ENCODE measurements at places on chromosomes 7 and 10.

- no peak for DNase-seq
Measured at GRCh38 chr7:2775785-2776184, 68.3 kb downstream of the GNA12 start.

DNA sequence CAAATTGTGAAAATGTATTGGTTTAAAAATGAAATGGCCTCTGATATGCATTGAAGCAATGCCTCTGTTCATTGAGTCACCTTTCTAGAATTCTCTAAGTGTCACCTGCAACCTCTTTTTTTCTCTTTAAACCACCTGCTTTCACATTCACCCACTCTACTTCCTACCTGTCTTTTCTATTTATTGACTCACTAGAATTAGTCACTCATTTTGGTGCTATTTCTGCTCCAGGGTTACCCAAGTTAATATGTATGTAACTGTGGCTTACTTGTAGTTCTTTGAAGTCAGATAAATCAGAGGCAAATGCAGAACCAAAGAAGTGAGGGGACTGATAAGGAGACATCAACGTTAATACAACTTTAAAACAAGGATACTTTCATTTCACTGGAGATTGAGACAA lies 674.7 kb downstream of the CCSER2 start:
- DNase-seq = no peak

DNA sequence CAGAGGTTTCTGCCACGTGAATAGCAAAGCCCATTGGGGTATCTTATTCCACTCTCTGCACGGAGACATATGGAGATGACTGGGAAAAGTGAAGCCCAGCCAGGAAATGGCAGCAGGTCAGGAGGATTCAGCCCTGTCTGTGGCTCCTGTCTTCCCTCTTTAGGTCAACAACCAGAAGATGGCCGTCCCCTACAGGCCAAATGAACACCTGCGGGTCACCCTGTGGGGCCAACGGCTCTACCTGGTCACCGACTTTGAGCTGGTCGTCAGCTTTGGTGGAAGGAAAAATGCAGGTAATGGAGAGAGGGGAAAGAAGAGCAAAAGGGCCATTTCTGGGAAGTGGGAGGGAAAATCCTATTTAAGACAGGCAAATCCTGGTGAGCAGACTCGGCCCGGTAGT lies 38.3 kb downstream of the EPHB4 start:
- no peak for DNase-seq

DNA sequence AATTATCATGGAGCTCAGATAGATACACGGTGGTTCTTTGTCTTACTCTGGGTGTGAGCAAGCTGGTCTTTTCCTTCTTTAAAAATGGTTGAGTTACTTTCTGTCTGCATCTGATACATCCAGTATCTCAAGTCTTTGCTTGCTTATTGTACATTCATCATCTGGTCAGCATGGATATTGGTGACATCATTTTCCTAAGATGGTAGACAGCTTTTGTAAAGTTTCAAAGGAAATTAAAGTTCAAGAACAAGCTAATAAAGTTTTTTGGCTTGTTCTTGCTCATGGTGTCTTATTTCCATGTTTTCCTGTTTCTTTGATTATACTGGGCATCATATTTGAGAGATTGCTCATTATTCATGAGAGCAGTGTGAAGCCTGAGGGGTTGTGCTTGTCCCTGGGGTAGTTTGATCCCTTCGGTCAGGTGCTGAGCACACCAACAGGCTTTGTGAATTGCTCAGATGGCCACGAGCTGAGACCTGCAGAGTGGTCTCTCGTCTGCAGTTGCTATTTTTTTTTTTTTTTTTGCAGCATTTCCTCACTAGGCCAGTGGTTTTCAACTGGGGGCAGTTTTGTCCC lies 38.5 kb downstream of the MGMT start:
- no peak for DNase-seq

DNA sequence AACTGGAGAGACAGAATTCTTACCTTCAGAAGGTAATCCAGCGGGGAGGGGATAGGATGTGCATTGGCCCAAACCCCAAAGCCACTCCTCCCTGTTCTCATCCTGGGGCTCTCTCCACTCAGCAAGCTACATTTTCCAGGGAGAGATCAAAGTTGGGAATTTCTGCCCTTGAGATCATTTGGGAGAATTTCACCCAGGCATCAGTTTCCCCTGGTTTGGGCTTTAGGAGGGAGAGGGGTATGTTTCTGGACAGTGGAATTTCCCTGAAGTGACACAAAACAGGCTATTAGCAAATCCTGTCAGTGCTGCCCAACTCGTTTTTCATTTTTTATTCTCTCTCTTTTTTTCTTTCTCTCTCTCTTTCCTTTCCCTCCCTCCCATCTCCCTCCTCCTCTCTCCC lies 35.7 kb downstream of the CYP17A1 start:
- no peak for DNase-seq
